ENCODE measurements at places on chromosomes 2 and 18.

DNA sequence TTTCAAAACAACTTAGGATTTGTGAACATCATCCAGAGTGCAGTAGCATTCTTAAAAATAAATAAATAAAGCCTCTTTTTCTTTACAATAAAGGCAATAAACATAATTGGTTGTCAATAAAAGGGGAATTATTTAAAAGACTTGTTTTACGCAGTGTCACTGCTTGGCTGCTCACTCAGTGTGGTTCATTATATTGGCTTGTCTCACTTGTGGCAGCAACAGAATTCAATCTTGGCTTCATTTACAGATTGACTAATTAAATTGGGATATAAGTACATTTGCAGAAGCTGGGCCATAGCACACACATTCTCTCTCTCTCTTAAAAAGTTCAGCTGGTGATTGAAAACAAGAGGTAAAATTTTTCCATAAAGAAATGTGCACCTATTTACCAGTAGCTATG, 1027.6 kb downstream of the LRP1B start:
- no peak for DNase-seq

GRCh38 chr2:239882331-239882732, 142.8 kb downstream of the NDUFA10 start:
- peak; percentile 62 for DNase-seq

GRCh38 chr2:125169764-125170146, 1144.7 kb downstream of the CNTNAP5 start:
- DNase-seq, result no peak

DNA sequence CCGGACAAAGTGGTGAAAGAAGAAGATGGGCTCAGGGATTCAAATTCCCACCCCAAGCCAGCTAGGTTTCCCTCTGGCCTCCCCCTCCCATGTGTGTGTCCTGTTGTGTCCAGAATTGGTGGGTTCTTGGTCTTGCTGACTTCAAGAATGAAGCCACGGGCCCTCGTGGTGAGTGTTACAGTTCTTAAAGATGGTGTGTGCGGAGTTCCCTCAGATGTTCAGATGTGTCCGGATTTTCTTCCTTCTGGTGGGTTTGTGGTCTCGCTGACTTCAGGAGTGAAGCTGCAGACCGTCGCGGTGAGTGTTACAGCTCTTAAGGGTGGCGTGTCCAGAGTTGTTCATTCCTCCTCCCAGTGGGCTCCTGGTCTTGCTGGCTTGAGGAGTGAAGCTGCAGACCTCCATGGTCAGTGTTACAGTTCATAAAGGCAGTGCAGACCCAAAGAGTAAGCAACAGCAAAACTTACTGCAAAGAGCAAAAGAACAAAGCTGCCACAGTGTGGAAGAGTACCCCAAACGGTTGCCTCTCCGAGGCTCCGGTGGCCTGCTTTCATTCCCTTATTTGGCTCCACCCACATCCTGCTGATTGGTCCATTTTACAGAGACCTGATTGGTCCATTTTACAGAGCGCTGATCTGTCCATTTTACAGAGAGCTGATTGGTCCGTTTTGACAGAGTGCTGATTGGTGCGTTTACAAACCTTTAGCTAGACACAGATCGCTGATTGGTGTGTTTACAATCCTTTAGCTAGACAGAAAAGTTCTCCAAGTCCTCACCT, 37.7 kb upstream of the KLF11 start:
- no peak for DNase-seq

- no peak for DNase-seq
Measured at GRCh38 chr18:28175150-28175929, 1.6 kb downstream of the CDH2 start.

- DNase-seq, result peak; percentile 74
Measured at GRCh38 chr2:30706534-30707303, 100.5 kb downstream of the CAPN13 start.

- no peak for DNase-seq
Measured at GRCh38 chr18:12015416-12016062, 34.2 kb downstream of the IMPA2 start.
